DND-41 (cell line): ENCODE measurements at places on chromosomes 4 and X.

DNA sequence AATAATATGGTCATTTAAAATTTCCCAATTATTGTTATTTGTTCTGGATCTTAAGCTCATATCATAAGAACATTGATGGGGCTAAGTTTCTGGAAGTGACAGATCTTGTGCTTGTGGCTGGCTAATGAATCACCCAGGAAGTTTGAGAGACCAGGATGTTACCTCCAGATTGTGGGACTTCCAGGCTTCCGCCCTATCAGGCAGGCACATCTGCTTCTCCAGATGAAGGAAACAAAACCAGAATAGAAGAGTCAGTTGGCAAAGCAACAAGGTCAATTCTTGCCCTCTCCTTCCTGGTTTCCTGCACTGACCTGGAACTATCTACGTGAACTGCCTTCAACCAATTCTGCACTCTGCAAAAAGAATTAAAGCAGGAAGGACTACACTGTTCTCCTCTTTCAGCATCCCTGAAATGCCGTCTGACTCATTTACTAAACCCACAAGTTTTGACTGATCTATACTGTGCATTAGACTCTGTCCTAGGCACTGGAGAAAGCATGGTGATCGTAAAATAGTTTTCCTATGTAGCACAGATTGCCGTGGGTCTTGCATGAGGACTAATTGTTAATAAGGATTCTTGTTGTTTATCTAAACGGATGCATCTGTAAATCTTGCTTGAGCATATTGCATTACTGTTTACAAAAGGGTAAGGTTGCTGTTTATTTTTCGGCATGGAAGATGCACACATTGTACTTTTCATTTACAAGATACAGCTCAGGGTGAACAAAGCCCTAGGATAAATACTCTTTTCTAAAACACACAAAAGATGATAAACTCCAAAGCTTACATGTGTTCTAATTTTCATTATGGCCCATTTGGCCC, 74.6 kb downstream of the AMELX start:
- no peak overlapping the region for H3K4me3 ChIP-seq
- H3K4me1 ChIP-seq = no peaks in the 10 kb centered on the region
- no peaks in the 10 kb centered on the region for H3K27me3 ChIP-seq
- no peak overlapping the region for H3K27ac ChIP-seq
- no peak for DNase-seq
- no peaks in the 10 kb centered on the region for H3K36me3 ChIP-seq

GRCh38 chr4:136329042-136329662, 1203.1 kb downstream of the PCDH18 start:
- no peaks in the 10 kb centered on the region for H3K27me3 ChIP-seq
- H3K4me1 ChIP-seq = no peaks in the 10 kb centered on the region
- DNase-seq = no peak
- H3K4me3 ChIP-seq = no peak overlapping the region
- no peaks in the 10 kb centered on the region for H3K36me3 ChIP-seq

- no peaks in the 10 kb centered on the region for H3K36me3 ChIP-seq
- no peaks in the 10 kb centered on the region; the same call in 1 of the 2 replicates for H3K4me1 ChIP-seq
- H3K27me3 ChIP-seq = peaks cover 11% of the 10 kb centered on the region
These were observed 2.1 kb upstream of the IL2 start for GRCh38 chr4:122458625-122459024.

GRCh38 chr4:32771491-32771890, 2051.3 kb downstream of the PCDH7 start:
- H3K27ac ChIP-seq = no peak overlapping the region
- H3K27me3 ChIP-seq = no peaks in the 10 kb centered on the region
- no peak for DNase-seq
- H3K36me3 ChIP-seq = no peaks in the 10 kb centered on the region
- no peak overlapping the region for H3K4me3 ChIP-seq
- no peaks in the 10 kb centered on the region for H3K4me1 ChIP-seq

DNA sequence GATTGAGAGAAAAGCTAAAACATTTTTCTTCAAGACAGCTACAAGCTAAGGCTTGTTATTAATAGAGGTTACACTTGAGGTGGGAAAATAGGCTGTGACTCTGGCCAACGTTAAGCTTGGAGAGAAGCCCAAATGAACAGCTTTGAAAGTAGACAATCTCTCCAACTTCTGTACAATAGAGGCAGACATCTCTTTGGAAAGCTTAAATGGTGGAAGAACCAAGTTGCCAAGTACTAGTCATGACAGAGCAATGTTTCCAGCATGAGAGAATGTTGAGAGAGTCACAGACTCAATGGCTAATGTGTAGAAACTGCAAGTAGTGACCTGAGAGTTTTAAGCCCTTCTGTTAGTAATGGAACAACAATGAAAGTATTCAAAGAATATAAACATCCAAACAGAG, 298.1 kb downstream of the INPP4B start:
- no peaks in the 10 kb centered on the region for H3K36me3 ChIP-seq
- H3K27me3 ChIP-seq = no peaks in the 10 kb centered on the region
- no peak overlapping the region for H3K27ac ChIP-seq

DNA sequence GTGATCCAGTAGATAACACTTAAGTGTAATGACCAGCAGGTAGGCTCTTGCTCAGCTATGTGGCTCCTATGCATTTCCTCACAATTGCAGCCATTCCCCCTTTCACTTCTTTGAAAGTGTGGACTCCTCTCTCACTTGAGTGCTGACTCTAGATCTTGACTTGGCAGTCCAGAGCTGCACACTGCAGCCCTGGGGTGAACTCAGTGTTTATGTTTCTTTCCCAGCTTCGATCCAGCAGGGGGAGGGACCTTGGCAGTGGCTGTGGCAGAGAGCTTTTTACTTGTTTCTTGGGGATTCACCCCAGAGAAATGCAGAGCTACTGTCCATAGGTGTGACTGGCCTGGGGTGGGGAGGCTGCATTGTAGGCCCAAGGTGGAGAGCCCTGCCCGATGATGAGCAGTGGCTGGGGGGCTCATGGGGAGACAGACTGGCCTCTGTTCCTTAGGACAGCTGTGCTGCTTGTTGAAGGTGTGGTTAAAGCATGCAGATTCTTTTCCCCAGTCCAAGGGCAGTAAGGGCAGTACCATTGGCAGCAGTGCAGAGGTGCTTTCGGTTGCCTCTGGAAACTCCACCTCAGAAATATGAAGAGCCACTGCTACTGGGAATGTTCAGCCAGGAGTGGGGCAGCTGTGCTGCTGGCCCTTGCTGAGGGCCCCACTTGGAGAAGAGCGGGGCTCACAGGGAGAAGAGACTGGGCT, 134.7 kb downstream of the SH3BGRL start:
- no peak overlapping the region for H3K27ac ChIP-seq
- no peak for DNase-seq
- H3K4me3 ChIP-seq = no peak overlapping the region
- no peaks in the 10 kb centered on the region for H3K36me3 ChIP-seq
- no peaks in the 10 kb centered on the region for H3K27me3 ChIP-seq

DNA sequence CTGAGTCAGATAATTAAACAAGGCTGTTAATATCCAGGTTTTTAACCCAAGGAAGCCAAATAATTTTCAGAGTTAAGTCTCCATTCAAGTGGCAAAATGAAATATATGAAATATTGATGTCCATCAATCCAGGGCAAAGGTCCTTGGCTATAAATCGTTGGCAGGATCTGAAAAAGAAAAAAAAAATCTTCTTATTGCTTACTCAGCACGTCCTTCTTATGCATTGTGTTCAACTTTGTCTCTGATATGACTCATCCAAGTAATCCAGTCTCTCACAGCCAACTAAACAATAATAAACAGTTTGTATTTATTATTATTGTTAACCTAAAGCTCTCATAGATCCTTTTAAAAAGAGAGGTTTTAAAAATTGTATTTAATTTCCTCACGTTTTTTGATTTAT, 851.2 kb downstream of the ADGRL3 start:
- H3K4me3 ChIP-seq = no peak overlapping the region
- peaks cover 3% of the 10 kb centered on the region; the same call in 1 of the 2 replicates for H3K4me1 ChIP-seq
- H3K27me3 ChIP-seq = no peaks in the 10 kb centered on the region
- H3K36me3 ChIP-seq = no peaks in the 10 kb centered on the region
- H3K27ac ChIP-seq = no peak overlapping the region

- H3K36me3 ChIP-seq = no peaks in the 10 kb centered on the region
- no peak for DNase-seq
- H3K4me1 ChIP-seq = no peaks in the 10 kb centered on the region
- no peak overlapping the region for H3K4me3 ChIP-seq
- no peak overlapping the region for H3K27ac ChIP-seq
These were observed 361.5 kb upstream of the HS3ST1 start for GRCh38 chr4:11790230-11790629.

DNA sequence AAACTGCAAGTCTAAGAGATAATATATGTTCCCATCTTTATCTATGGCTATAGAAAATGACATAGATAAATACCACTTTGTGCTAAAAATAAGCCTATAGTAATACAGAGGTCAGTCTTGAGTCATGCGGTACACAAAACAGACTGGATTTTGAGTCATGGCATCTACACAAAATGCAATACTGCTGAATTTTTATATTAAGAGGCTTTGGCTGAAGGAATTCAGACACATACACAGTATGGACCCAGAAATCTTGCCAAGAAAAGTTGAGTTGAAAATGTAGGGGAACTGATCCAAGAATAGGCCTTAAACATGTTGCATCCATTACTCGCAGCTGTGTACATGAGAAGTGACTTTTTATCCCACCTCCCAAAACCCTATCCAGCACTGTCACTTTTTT, 184.4 kb downstream of the TENM3 start:
- H3K4me3 ChIP-seq = no peak overlapping the region
- no peak for DNase-seq
- H3K4me1 ChIP-seq = no peaks in the 10 kb centered on the region
- H3K36me3 ChIP-seq = no peaks in the 10 kb centered on the region
- H3K27ac ChIP-seq = no peak overlapping the region
- H3K27me3 ChIP-seq = no peaks in the 10 kb centered on the region

GRCh38 chrX:74325130-74326059, 21.4 kb downstream of the ZCCHC13 start:
- H3K27ac ChIP-seq = no peak overlapping the region
- no peaks in the 10 kb centered on the region for H3K36me3 ChIP-seq
- no peak overlapping the region for H3K4me3 ChIP-seq
- no peak for DNase-seq
